Amniotic epithelial cell (primary cell): ENCODE measurements at places on chromosomes 11 and 22.

GRCh38 chr11:59857439-59858434 lies 8.6 kb downstream of the TCN1 start:
- DNase-seq, result no peak

GRCh38 chr22:20021196-20022181 lies 579 bp downstream of the TANGO2 start:
- DNase-seq, result no peak

- DNase-seq, result no peak
These were observed 3.7 kb downstream of the SHANK2 start for GRCh38 chr11:71248656-71249055.

DNA sequence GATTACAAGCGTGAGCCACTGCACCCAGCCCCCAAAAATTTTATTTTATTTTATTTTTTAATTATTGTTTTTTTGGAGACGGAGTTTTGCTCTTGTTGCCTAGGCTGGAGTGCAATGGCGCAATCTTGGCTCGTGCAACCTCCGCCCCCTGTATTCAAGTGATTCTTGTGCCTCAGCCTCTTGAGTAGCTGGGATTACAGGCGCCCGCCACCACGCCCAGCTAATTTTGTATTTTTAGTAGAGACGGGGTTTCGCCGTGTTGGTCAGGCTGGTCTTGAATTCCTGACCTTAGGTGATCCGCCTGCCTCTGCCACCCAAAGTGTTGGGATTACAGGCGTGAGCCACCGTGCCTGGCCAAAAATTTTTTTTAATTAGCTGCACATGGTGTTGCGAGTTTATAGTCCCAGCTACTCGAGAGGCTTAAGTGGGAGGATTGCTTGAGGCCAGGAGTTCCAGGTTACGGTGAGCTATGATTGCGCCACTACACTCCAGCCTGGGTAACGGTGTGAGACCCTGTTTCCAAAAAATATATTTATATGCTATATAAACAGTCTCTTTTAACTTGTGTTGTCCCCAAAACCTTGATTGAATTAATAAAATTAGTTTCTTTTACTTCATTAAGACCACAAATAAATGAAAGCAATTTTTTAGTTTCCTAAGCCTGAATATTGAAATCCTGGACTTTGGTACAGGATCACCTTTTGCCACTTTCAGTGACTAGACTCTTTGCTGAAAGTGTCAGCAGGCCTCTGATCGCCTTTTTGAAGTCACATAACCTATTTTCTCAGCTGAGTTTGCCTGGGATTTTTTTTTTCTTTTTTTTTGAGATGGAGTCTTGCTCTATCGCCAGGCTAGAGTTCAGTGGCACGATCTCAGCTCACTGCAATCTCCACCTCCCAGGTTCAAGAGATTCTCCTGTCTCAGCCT lies 16.2 kb downstream of the ATG13 start:
- DNase-seq, result no peak

DNA sequence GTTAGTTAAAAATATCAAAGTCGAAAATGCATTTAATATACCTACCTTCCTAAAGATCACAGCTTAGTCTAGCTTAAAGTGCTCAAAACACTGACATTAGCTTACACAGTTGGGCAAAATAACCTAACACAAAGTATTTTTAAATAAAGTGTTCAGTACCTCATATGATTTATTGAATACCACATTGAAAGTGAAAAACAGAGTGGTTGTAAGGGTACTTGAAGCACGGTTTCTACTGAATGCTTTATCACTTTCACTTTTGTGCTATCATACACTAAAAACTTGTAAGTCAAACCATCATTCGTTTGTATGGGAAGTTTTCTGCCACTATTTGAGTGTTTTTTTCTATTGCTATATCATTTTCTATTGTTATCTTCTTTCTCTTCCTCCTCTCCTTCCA lies 36.6 kb downstream of the ZBTB44 start:
- DNase-seq, result no peak

DNA sequence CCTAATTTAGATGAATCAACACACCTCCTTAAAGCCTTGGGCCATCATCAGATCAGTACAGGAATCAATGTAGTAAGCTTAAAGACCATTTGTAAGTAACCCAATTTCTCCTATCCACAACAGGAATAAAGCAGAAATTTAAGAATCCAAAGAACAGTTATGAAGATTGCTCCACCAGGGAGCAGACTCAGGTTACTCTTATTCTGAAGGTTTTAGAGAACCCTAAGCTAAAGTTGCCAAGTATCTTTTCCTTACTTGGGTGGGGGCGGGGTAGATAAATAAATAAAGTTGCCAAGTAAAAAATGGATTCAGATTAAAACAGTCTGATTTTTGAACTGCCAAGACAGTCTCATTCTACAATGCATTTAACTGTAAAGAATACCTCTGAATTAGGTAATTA lies 18.1 kb downstream of the CKAP5 start:
- peak; percentile 10 for DNase-seq

DNA sequence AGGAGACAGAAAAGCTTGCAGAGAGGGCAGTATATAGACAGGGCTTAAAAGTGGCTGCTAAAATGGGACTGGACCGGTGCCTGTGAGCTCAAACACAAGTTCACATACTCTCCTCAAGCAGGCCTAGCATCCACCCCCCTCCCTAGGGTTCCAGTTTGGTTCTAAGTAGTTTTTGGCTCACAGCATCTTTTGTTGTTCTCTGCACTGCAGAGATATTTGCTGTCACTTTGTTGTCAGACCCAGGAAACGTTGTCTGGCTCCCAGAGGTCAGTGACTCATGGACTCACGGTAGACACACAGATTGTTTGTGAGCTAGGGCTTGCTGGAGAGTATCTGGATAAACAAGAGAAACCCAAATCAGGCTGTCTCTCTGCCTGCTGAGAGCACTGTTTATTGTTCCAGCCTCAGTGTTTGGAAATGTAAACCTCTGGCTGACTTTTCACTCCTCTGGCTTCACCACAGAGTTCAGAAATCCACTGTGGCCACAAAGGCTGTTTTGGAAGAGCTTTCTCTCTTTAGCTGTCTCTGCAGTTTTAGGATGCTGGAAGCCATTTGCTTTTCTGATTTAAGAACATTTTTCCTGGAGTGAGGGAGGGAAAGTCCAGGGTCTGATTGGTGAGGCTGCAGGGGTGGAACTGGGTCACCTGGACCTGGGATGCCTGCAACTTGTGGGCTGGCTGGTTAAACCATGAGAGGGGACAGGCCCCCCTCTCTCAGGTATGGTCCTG lies 303.7 kb upstream of the PLET1 start:
- DNase-seq, result peak; percentile 64

GRCh38 chr11:108535384-108535955 lies 37.3 kb upstream of the POGLUT3 start:
- no peak for DNase-seq

DNA sequence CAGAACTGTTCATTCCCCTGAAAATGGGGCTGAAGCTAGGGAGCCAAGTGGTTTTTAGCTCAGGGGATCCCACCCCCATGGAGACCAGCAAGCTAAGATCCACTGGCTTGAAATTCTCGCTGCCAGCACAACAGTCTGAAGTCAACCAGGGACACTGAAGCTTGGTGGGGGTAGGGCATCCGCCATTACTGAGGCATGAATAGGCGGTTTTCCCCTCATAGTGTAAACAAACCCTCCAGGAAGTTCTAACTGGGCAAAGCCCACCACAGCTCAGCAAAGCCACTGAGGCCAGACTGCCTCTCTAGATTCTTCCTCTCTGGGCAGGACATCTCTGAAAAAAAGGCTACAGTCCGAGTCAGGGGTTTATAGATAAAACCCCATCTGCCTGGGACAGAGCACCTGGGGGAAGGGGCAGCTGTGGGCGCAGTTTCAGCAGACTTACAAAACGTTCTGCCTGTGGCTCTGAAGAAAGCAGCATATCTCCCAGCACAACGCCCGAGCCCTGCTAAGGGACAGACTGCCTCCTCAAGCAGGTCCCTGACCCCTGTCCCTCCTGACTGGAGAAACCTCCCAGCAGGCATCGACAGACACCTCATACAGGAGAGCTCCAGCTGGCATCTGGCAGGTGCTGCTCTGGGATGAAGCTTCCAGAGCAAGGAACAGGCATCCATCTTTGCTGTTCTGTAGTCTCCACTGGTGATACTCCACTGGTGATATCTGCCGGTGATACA lies 32.7 kb downstream of the GAB4 start:
- DNase-seq, result no peak

DNA sequence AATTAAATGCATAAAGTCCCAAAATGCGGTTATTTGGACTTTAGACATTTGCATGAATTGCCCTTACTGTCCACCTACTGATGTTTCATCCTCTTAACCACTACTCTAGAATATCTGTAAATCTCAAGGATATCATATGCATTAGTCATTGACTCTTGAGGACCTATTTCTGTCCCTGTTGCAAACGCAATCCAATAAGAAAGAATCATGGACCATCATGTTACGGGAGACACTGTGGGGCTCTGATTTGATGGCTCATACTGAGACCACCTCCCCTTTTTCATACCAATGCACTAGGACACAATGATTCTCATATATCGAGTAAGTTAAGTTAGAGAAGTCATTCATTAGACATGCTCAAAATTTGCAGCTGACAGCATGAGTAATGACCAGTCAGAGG lies 14.4 kb downstream of the POU2AF2 start:
- DNase-seq, result peak; percentile 18

DNA sequence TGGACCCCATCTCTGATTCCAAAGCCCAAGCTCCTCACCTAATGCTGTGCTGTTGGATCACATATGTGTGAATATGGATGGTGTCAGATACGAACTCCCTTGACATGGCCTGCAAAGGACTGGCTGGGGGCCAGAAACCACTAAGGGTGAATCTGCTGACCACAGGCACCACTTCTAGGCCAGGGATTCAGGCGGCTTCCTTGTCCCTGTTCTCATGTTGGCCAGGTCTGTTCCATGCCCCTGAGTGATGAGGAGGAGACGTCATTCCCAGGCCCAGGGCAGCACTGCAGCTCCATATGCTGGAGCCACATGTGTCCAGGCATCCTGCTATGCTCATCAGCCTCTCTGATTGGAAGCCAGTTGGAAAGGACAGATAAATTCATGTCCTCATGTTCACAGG lies 130.0 kb upstream of the BDNF start:
- peak; percentile 14 for DNase-seq

DNA sequence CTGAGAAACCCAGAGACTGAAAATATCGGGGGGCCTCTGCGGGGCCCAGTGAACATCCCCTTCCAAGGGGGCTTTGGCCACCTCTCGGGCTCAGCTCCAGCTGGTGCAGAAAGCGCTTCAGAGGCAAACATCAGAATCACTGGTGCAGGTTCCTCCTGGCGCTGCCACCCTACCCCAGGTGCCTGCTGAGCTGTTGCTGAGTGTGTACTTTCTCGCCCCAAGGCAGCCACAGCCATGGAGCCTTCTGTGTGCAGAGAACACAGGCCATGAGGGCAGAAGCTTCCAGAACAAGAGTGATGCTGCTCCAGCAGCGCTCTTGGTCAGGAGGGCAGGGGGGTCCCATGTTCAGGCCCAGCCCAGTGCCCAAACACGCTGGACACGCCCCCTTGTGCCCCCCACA lies 6.3 kb downstream of the DRD4 start:
- no peak for DNase-seq

- DNase-seq, result peak; percentile 35
These were observed 26.8 kb upstream of the JAM3 start for GRCh38 chr11:134041791-134042696.

DNA sequence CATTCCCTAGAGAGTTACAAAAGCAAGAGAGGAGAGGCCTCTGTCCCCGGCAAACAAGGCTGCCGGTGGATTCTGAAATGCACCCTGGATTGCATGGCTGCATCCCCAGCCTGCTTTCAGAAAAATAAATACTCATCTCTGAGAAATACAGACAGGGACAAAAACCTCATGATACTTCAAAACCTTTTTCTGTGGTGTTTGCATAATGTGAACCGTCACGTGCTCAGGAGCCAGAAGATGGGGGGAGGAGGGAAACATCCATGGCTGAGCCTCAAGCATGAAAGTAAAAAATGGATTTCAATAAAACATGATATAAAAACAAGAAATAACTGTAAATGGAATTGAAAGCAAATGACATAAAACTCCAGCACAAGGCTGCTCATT lies 198.5 kb upstream of the NCAM1 start:
- DNase-seq, result no peak

- DNase-seq, result peak; percentile 77
These were observed 40.4 kb upstream of the AKIP1 start for GRCh38 chr11:8870411-8871170.

GRCh38 chr11:100964435-100964834 lies 165.2 kb downstream of the PGR start:
- peak; percentile 20 for DNase-seq

DNA sequence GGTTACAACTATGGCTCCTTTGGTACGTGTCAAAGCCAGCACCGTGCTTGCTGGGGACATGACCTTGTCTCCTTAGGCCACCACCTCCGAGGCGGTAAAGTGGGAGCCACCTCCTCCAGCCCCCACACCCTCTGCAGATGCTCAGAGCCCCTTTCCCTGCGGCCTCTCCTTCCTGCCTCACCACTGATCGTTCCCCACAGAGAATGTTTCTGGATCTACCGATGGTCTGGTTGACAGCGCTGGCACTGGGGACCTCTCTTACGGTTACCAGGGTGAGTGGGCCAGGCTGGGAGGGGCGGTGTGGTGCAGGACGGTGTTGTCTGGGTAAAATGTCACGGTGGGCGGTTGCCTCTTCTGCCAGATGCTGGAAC lies 8.9 kb downstream of the SIDT2 start:
- DNase-seq, result no peak

DNA sequence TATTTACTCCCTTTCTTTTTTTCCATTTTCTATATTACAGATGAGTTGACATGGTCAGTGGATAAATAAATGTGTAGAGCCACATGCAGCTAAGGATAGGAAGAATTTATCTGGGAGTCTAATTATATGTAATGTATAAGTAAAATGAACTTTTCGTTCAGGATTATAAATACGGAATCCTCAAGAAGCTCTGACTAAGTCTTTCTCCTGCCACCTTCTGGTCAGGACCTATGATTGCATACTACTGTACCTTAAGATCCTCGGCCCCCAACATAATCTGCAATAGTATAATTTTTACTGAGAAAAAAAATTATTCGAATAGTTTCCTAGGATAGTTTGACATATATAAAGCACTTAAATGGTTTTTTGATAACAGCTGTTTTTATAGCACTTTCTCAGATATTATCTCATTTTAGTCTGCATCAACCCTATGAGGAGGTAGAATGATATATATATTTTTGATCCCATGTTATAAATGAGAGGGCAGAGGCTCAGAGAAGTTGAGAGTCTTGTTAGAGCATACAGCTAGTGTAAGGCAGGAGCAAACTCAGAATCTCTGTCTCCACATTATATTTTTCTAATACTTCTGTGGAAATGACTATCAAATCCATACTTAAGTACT lies 36.1 kb downstream of the CCDC90B start:
- peak; percentile 53 for DNase-seq

DNA sequence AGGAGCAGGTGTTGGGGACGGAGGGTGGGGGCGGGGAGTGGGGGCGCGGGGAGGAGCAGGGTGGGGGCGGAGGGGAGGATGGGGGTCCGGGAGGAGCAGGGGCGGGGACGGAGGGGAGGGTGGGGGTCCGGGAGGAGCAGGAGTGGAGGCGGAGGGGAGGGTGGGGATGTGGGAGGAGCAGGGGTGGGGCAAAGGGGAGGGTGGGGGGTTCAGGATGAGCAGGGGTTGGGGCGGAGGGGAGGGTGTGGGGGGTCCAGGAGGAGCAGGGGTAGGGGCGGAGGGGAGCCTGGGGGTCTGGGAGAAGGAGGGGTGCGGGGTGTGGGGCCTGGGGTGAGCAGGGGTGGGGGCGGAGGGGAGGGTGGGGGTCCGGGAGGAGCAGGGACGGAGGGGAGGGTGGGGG lies 17.1 kb downstream of the CRELD2 start:
- DNase-seq, result no peak
